ENCODE measurements at places on chromosomes 11 and 22. TPM values are rescaled to one million over a fixed set of nuclear protein-coding genes. Genes with fewer than 3 reads are reported as not detected.

Gene VWCE
- 0.35 TPM for total RNA-seq

Gene KRTAP5-7
- total RNA-seq, result not detected

Gene RAB38
- total RNA-seq, result 1.6 TPM

Gene CNTN5
- total RNA-seq, result 3.8 TPM

Gene MS4A2
- not detected for total RNA-seq

Gene BATF2
- 1.8 TPM for total RNA-seq

Gene KIF18A
- 34.1 TPM for total RNA-seq

DNA sequence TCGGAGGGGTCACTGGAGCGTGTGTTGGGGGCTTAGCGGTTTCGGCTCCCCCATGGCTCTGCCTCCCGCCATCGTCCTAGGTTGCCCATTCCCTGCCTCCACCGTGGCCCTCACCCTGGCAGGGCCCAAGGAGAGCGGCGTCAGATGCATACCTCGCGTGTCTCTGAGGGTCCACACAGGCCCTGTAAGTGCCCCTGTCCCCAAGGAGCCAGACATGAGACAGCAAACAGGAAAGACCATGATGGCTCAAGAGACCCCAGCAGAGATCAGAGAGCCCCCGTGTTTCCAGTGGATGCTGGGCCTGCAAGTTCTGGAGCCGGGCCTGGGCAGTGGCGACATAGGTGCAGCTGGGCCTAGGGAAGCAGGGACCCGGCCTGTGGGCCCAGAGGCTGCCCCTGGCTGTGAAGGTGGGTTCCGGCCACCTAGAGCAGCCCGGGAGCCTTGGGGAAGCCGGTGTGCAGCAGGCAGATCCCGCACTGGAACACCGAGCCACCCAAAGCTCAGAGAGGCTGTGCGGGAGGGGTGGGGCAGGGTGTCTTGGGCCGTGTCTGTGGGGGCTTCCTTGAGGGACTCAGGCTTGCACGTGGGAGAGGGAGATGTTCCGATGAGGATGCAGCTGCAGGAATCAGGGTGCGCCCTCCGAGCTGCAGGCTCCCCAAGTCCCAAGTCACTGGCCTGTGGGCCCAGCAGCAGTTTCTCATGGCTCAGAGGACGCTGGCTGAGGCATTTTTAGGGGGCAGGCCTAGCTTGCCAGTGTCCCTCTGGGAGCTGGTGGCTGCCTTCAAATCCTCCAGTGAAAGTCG, 126.4 kb downstream of the KCNQ1OT1 start:
- no peak for DNase-seq

GRCh38 chr11:84012171-84012826, 726.1 kb upstream of the CCDC90B start:
- DNase-seq, result no peak

GRCh38 chr11:65498042-65498726, 661 bp upstream of the MALAT1 start:
- DNase-seq, result peak; percentile 41

DNA sequence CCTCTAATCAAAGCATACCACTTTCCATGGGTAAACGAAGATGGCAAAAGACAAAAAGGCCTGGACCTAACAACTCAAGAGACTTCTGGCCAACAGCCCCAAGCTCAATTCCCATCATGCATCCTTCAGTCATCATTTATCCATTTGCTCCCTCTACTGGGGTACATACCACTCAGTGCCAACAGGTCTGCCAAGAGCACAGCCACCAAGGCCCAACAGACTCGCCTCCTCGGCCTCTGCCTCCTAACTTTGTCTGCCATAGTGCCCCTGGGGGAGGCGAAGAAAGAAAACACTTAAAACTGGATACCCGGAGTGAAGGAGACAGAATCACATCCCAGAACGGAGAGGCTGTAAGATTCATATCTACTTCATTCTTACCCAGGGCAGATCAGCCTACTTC, 1.1 kb downstream of the HYOU1 start:
- DNase-seq, result no peak

- peak; percentile 83 for DNase-seq
Observed at GRCh38 chr11:86041975-86042378, 26.9 kb downstream of the PICALM start.

DNA sequence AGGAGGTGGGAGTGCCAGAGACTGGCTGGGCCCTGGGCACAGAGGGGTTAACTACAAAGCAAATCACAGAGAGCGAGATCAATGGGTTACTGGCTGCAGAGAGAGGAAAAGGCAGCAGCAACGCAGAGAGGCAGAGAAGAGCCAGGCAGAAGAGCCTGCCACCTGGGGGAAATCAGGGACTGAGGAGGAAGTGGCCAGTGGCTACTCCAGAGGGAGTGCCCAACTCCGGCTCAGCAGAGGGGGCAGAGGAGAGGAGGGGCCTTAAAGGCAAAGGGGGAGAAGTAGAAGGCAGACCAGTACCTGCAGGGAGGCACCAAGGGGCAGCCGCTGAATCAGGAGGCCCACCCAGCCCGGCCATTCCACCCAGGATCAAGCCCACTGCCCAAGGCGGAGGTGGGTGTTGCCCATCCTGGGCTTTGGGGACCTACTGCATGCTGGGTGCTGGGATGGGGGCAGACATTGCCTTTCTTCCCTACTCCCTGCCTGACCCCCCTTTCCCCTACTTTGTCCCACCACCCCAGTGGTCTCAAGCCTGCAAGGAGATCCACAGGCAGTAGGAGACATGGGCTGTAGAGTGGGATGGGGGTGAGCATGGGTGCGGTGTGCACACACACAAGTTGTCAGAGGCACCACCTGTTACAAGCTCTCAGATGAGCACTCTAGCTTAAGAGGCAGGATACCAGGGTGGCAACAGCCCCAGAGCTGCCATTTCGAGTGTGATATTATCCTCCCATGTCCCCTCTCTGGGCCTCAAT, 926 bp upstream of the GALR3 start:
- DNase-seq, result no peak
